ENCODE measurements at places on chromosomes 2 and 18. TPM values are rescaled to one million over a fixed set of nuclear protein-coding genes. Genes with fewer than 3 reads are reported as not detected.

CNGA3 gene
- not detected for total RNA-seq

ITGB6 gene
- total RNA-seq: not detected

- DNase-seq: no peak
Measured at GRCh38 chr2:54568876-54569321, 112.8 kb downstream of the SPTBN1 start.

KRTCAP3 gene
- 2.6 TPM for total RNA-seq

PIEZO2 gene
- total RNA-seq: 26.8 TPM

- no peak for DNase-seq
Measured at GRCh38 chr2:18455236-18455862, 105.1 kb downstream of the RDH14 start.

ME2 gene
- total RNA-seq: 37.1 TPM

- no peak for DNase-seq
Measured at GRCh38 chr2:133025004-133025403, 355.0 kb upstream of the LYPD1 start.

GRCh38 chr2:208129744-208130711, at the start of gene CRYGC:
Gene CRYGC, minus strand, starts transcription at chr2:208129828. Its CDS starts 36 bp downstream, at chr2:208129792.
- no peak for DNase-seq

DSEL gene
- 9.9 TPM for total RNA-seq

GRCh38 chr18:22394428-22394827, 23.3 kb downstream of the CTAGE1 start:
- no peak for DNase-seq

DNA sequence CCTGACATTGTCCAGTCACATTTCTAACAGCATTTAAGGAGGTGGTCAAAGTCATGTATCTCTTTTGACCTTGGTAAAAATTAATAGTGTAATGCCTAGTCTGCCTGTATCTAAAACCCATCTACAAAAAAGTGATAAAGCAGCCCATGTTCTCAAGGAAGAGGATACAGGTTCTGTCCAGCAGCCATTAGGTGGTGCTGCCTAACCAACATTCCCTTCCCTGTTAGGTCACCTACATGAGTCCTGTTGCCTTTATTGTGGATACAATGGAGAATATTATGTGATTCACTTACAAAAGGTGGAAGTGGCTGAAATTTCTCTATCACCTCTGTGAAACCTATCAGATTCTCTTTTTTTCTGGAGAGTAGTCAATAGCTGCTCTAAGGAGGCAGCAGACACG, 52.5 kb downstream of the AQP4 start:
- no peak for DNase-seq

CTNNA2 gene
- total RNA-seq: 5.4 TPM

FBXO15 gene
- 2.6 TPM for total RNA-seq

GRCh38 chr2:222499226-222499625, 74.9 kb downstream of the SGPP2 start:
- no peak for DNase-seq

GRCh38 chr2:151051574-151052220, 210.0 kb downstream of the RBM43 start:
- no peak for DNase-seq

DNA sequence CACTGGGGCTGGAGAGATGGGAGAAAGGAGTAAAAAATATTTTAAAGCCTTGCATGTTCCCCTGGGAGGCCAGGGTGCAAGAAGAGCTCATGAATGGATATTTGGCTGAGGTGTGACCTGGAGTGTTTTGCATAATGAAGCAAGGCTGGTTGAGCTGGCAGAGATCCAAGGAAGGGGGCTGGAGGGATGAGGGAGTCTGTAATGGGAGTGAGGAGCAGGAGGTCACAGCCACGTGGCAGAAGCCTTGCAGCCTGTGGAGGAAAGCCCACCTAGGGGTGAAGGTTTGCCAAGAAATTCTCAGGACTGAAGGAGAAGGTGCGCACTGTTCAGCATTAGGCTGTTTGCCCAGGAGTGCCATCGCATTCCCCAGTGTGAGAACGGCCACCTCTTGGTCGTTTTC, 40.3 kb upstream of the ATP8B1 start:
- no peak for DNase-seq

DNA sequence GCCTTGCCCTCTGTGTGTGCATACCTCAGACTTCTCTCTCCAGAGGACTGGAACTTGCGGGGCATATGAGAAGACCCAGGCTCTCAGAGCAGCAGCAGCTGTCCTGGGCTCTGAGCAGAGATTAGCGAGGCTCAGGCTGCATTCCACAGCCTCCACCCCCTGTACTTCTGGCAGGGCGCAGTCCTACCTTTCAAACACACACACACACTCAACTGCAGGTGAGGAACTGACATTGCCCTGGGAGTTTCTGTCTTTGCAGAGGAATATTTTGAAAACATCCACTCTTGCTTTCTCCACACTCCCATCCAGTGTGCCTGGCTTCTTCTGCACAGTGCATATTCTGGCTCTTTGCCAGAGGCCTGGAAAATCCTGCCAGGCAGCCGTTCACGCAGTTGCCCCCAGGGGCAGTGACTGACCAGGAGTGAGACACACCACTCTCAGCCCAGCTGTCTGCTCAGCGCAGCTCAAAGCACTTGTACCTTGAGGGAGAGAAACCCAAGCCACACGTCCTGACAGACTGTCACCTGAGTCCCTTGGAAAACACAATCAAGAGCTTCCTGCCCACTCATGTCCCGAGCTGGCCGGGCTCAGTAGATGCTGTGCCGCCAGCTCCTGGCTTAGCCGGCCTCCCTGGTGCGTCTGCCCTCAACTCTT, 460.8 kb downstream of the RNF144A start:
- no peak for DNase-seq
